ENCODE measurements at places on chromosomes 1 and 21. TPM values are rescaled to one million over a fixed set of nuclear protein-coding genes. Genes with fewer than 3 reads are reported as not detected.

The ANKRD35 gene
- total RNA-seq, result not detected

The CELA2A gene
- not detected for total RNA-seq

The GUCA2A gene
- not detected for total RNA-seq

The PTGS2 gene
- 6.4 TPM for total RNA-seq

The FAM110D gene
- not detected for total RNA-seq

The PLA2G2A gene
- not detected for total RNA-seq

The SPRR2F gene
- total RNA-seq, result not detected

The NCF2 gene
- 2.7 TPM for total RNA-seq

The CLCA1 gene
- not detected for total RNA-seq

The CGN gene
- 0.75 TPM for total RNA-seq

The SLC1A7 gene
- not detected for total RNA-seq

The CYP4B1 gene
- 3.2 TPM for total RNA-seq

Data from T-helper 17 cell (primary cell).